ENCODE measurements at places on chromosomes 4 and X. TPM values are rescaled to one million over a fixed set of nuclear protein-coding genes. Genes with fewer than 3 reads are reported as not detected.

BDH2 gene
- 81.6 TPM for polyA plus RNA-seq

ZNF275 gene
- 4.5 TPM for polyA plus RNA-seq

FHDC1 gene
- polyA plus RNA-seq = 2.8 TPM

FATE1 gene
- 5.0 TPM for polyA plus RNA-seq

ELMOD2 gene
- polyA plus RNA-seq = 17.2 TPM

Data from thymus (tissue), 14 donors.